ENCODE measurements at places on chromosomes 5 and 9. TPM values are rescaled to one million over a fixed set of nuclear protein-coding genes. Genes with fewer than 3 reads are reported as not detected.

- no peak for DNase-seq
Observed at GRCh38 chr9:121325387-121325786, 44.7 kb downstream of the STOM start.

- DNase-seq = no peak
Observed at GRCh38 chr5:89967771-89968444, 441.6 kb downstream of the CETN3 start.

- no peak for DNase-seq
Observed at GRCh38 chr9:20138116-20138515, 349.3 kb upstream of the SLC24A2 start.

GRCh38 chr5:104733063-104733669, 1170.6 kb upstream of the NUDT12 start:
- DNase-seq = no peak

Gene SLC6A3
- not detected for total RNA-seq

Gene CKMT2
- 839 TPM for total RNA-seq

Gene CEL
- 2.5 TPM for total RNA-seq

Measured in left cardiac atrium (tissue), 4 donors.